ENCODE measurements at places on chromosomes 11 and 22. TPM values are rescaled to one million over a fixed set of nuclear protein-coding genes. Genes with fewer than 3 reads are reported as not detected.

GRCh38 chr11:91624021-91624420 is 600.6 kb upstream of the FAT3 start:
- no peak for DNase-seq

- DNase-seq = no peak
These were observed 23.5 kb upstream of the RTL6 start for GRCh38 chr22:44521326-44522074.

DNA sequence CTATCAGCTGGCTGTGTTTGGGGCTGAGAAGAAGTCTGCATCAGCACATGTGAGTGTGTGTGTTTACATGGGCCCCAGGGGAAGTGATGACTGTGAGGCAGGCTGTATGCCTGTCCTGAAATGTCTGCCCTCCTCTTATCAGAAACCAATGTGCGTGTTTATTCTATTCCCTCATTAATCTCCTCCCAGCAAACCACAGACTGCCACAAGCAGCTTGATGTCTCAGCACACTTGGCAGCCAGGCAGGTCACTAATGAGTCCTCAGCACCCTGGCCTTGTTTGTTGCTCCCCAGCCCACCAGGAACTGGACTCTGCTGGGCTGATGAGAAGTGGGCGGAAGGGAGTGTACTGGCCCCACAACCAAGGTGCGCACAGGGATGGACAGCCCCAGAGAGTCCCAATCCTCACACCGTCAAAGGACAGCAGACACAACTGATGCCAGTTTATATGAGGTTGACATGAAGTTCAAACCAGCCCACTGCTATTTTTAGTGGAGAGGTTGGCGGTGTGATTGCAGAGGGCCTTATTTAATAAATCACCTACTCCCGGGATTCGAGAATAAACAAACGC is 225.8 kb downstream of the ETS1 start:
- DNase-seq = no peak

DNA sequence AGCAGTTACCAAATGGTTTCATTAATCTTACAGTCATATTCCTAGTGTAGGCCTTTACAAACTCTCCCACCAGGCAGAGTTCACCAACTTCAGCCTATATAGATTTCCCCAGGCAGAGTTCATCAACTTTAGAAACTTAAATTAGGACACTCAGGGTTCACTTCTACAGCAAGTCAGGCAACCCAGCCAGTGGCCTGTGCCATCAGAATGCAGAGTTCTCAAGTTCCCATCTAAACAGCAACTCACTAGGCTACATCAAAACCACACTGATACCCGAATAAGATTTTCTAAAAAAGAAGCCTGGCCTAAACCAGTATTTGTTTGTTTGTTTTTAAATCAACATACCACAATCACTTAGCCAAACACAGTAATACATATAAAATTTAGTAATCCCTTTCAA is 33.7 kb downstream of the PICALM start:
- no peak for DNase-seq

DNA sequence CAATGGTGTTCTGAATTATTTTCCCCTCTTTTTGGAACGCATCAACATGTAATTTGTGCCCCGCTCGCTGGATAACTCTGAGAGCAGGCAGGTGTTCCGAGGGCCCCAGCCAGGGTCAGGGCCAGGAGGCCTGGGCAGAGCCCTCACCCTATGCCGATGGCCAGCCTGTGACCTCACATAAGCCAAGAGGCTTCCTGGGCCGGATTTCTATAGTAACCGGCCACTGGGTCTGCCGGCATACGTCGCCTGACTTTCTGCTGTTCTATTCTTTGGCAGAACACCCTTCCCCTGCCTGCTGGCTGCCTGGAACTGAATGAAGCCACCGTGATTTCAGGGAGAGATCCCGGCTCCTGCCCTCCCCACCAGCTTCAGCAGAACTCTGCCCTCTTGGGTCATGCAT is 375.2 kb downstream of the SHANK2 start:
- DNase-seq = no peak

DNA sequence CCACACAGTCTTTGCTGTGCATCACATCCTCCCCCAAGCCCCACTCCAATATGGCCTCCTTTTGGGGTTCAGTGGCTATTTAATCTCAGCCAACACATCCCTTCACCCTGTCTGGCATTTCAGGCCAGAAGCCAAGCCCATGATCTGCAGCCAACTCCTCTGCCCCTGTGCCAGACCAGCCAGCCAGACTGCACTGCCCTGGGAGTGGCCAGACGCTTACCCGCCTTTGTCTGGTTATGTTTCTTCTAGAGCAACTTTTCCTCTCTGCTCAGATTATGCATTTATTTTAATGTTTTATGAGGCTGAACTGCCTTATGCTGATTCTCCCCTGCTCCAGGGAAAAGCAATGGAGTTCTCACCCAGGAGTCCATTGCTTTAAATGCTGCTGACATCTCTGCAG is 206.7 kb upstream of the TBCEL start:
- DNase-seq = peak; percentile 60

DNA sequence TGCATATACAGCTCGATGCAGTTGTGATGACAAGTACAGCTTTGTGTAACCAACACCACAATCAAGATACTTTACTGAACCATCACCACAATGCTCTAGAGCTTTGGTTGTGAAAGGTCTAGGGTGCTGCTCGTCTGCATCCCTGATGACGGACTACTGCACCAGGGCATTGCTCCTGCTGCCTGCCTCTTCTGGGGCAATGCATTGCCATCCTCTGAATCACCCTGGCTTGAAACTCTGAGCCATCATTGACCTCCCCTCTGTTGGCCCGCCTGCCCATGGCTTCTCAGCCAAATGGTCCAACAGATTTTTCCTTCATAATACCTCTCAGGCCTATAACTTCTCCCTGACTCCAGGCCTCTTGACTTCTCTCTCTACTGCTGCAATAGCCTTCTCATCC is 77.4 kb upstream of the CSNK2A3 start:
- DNase-seq = no peak

DNA sequence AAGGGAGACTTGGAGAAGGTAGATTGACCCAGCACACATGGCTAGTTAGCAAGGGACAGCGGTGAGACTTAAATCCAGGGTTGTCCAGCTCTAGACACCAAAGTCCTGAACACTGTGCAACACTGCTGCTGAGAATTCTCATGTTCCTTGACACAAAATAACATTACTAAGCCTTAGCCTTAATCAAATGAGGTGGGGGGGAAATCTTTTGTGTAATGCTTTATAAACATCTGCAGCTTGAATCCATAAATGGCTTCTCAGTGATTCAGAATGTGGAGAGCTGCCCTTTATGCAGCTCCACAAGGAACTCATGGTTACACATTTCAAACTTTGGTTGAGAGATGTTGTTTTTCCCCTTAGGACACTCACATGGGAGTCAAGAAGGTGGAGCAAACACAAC is 80.0 kb downstream of the CD44 start:
- DNase-seq = no peak

The CCDC89 gene
- 0.91 TPM for total RNA-seq

The SDHD gene
- total RNA-seq = 137 TPM

The FREY1 gene
- total RNA-seq = 0.50 TPM

The CCDC179 gene
- not detected for total RNA-seq

The P2RY2 gene
- total RNA-seq = 5.5 TPM

Data from right cardiac atrium (tissue), 5 donors.